ENCODE measurements at places on chromosomes 1 and 21. TPM values are rescaled to one million over a fixed set of nuclear protein-coding genes. Genes with fewer than 3 reads are reported as not detected.

The C21orf58 gene
- 7.1 TPM for total RNA-seq

The CD1E gene
- total RNA-seq, result not detected

The ERG gene
- not detected for total RNA-seq

The STUM gene
- not detected for total RNA-seq

The LAMB3 gene
- 20.5 TPM for total RNA-seq

The TSPAN1 gene
- total RNA-seq, result 3.4 TPM

The NBPF1 gene
- total RNA-seq, result 17.0 TPM

The APOBEC4 gene
- total RNA-seq, result not detected

The TAF12 gene
- total RNA-seq, result 13.7 TPM

The FAM229A gene
- 4.4 TPM for total RNA-seq

The SPRR5 gene
- not detected for total RNA-seq

The OR6K3 gene
- not detected for total RNA-seq

The SERTAD4 gene
- total RNA-seq, result 0.73 TPM

The CGN gene
- 1.1 TPM for total RNA-seq

The METTL18 gene
- total RNA-seq, result 4.9 TPM

The PTPN22 gene
- not detected for total RNA-seq

The PROX1 gene
- 0.12 TPM for total RNA-seq

The ATG4C gene
- total RNA-seq, result 4.5 TPM

The KCNN3 gene
- 0.02 TPM for total RNA-seq

The APCS gene
- total RNA-seq, result not detected

The SPOCD1 gene
- 5.3 TPM for total RNA-seq

The PDE4B gene
- total RNA-seq, result 14.5 TPM

The SNRPE gene
- total RNA-seq, result 258 TPM

The CD1D gene
- not detected for total RNA-seq

The RORC gene
- total RNA-seq, result 0.05 TPM

The RGL1 gene
- 0.74 TPM for total RNA-seq

The FCGR3A gene
- total RNA-seq, result not detected

The IL20 gene
- 0.06 TPM for total RNA-seq

The SPATA45 gene
- total RNA-seq, result not detected

The CDC73 gene
- 31.6 TPM for total RNA-seq

The OPRD1 gene
- total RNA-seq, result 0.05 TPM

The HRNR gene
- total RNA-seq, result not detected

The OR2L2 gene
- total RNA-seq, result not detected

The TNNI3K gene
- total RNA-seq, result not detected

The ETNK2 gene
- total RNA-seq, result 4.2 TPM

The EPHA10 gene
- total RNA-seq, result 0.91 TPM

The KLHDC9 gene
- 2.2 TPM for total RNA-seq

All from A549 treated with CORT108297 at 1 μM for 4 hours (cell line).